Activated T-helper 9 cell treated with anti-CD3 and anti-CD28 coated beads, Interleukin-2, amount 50 U/mL, for 16 hours (primary cell): ENCODE measurements at places on chromosomes 7 and 10.

- no peak for DNase-seq
These were observed 308.6 kb upstream of the NRP1 start for GRCh38 chr10:33643042-33643441.

- DNase-seq: no peak
These were observed 135.5 kb downstream of the ZNF22 start for GRCh38 chr10:45136256-45136655.

DNA sequence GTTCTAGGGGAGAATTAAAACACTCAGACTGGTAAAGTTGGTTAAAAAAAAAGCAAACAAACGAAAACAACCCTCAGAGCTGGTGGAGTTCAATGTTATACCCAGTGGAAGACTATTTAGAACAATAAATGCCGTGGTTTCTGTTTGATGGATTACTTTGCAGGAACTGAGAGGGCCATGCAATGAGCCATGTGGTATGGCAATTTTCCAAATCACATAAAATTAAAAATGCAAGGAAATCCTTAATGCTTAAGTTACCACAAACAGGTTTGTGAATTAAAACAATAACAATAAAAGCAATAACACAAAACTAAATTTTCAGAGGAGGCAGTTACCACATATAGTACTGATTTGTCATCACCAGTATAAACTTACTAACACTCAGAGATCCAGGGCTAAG lies 96.9 kb downstream of the RTKN2 start:
- no peak for DNase-seq

- DNase-seq: no peak
These were observed 603.0 kb downstream of the PCDH15 start for GRCh38 chr10:54198051-54198450.

GRCh38 chr7:156845379-156846101 lies 47.4 kb downstream of the LMBR1 start:
- DNase-seq: no peak

DNA sequence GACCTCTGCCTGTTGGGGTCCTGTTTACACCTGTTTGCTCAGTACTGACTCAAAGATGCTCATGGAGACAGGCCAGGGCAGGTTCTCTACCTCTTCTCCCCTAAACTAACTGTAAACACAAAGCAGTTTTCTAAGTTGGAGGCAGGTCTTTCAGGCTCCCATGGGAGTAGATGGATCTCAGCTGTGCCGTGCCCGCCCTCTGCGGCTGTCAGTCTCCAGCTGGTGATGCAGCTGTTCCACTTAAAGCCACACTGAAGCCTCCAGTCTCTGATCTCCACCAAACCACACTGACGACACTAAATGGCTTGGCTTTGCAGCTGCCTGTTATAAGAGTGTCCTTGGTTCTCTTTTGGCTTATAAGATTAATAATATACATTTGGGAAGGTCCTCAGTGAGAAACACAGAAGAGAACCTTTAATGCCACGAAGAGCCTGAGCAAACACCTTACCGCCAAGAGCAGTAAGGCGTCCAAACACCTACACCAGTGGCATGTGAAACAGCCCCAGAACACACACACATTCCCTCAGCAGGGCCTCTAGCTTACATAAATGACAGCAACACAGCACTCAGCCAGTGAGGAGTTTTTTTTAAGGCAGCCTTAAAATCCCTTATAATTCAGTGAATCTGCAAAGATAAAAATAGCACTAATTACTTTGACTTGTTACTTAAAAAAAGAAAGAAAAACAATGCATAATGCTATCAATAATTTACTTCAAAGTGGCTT lies 60.4 kb upstream of the KCNIP2 start:
- no peak for DNase-seq

- DNase-seq: no peak
These were observed 32.6 kb downstream of the DUSP5 start for GRCh38 chr10:110530131-110530831.

- DNase-seq: no peak
These were observed 56.4 kb downstream of the STEAP1B start for GRCh38 chr7:22443370-22444180.

DNA sequence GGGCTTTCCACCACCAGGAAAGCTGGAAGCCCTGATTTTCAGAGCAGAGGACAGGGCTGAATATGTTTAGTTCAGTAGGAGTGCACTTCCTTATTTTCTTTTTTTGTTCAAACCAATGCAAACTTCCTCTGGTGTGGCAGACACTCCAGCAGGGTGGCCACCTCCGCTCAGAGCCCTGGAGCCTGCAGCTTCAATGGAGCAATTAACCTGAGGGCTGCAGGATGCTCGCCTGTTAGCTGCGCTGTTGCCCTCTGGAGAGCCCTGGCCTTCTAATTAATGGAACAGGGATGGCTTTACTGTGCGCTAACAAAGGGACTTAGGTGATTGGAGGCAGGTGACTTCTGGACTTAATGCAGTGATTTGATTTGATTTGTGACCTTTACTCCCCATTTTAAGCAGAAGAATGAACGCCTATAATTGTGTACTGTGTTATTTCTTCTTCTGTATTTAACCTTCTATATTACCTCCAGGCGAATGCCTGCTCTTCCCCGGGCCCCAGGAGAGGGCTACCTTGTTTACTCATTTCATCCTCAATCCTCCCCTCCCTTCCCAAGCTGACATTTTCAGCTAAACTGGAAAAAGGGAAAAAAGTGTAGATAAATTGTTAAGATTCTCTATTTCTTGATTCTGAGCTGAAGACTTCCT lies 123.0 kb upstream of the CTBP2 start:
- no peak for DNase-seq

DNA sequence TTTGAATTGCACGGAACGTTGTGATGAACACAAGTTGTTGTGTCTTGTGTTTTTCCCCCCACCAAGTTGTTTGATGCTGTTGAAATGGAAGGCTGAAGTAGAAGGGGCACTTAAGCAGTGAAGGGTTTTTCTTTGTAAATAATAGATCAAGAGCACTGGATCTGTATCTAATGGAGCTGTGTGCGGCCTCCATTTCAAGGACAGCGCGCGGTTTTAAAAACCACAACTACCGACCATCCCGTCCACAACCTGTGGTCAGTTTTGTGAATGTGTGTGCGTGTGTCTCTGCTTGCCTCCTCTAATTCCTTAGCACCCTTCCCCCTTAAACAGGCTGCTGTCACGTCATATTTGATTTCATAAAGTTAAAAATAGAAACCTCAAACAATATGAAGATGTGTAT lies 165.5 kb downstream of the TCF7L2 start:
- DNase-seq: no peak

GRCh38 chr7:116534790-116535189 lies 10.0 kb downstream of the CAV1 start:
- DNase-seq: no peak

- DNase-seq: no peak
These were observed 7.1 kb upstream of the PAX2 start for GRCh38 chr10:100738055-100738827.

DNA sequence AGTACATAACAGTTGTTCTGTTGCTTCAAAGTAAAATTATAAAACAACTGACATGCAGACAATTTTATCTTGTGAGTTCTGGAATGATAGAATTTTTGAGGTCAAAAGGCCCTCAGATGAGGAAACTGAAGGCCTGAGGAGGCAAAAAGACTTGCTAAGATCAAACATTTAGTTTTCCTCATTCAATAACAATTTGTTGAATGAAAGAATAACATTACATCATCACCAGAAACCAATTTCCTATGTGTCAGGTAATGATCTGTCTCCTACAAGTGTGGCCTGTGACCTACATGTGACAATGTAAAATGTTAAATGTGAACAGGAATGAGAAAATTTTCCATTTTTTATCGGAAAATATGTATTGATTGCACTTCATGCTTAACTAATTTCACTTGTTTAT lies 16.6 kb upstream of the ASB4 start:
- no peak for DNase-seq

DNA sequence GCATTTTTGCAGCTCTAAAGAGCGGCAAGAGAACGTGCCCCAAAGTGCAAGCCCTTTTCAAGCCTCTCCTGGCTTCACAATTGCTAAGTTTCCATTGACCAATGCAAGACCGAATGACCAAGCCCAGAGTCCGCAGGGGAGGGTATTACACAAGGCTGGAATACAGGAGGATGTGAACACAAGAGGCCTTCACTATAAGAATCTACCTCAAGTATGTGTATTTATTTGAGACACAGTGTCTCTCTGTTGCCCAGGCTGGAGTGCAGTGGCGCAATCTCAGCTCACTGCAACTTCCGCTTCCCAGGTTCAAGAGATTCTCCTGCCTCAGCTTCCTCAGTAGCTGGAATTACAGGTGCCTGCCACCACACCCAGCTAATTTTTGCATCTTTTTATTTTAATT lies 22.2 kb upstream of the TPST1 start:
- DNase-seq: no peak

DNA sequence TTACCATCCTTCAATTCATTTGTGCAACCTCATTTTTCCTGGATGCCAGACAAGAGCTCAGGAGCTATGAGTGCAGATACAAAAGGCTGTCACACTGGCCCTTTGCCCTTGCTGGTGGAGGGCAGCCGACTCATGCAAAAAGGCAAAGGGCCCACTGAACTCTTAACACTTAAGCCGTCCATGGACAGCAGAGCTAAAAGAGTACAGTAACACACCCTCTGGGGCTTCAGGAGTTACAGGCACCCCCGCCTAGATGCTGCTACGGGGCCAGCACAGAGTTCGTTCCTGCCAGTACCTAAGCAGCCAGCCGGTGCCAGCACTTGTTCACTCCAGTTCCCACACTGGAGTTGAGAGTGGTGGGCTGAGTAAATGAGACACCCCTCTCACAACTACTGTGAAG lies 69.9 kb upstream of the MRLN start:
- DNase-seq: no peak

GRCh38 chr7:93307131-93307660 lies 75.0 kb downstream of the VPS50 start:
- DNase-seq: no peak

GRCh38 chr7:157469181-157470016 lies 132.6 kb downstream of the DNAJB6 start:
- no peak for DNase-seq

GRCh38 chr7:49791088-49791741 lies 17.8 kb downstream of the VWC2 start:
- DNase-seq: no peak

DNA sequence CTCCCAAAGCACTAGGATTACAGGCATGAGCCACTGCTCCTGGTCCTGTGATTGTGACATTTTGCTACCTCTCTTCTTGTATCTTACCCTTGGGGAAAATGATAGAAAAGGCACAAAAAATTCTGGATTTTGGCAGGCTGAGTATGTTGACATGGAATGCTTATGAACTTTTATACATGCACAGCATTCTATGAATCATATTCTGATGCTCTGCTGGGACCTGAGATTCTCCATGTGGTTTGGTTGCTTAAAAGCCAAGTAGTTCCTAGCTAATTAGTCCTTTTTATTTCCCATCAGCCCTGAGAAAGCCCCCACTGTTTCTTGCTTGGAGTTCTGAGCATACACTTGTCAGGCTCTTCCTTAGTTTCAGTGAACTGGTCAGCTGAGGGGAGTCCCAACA lies 8.3 kb upstream of the KAZALD1 start:
- DNase-seq: no peak

- no peak for DNase-seq
These were observed 42.3 kb downstream of the JMJD1C start for GRCh38 chr10:63423494-63423893.

- DNase-seq: no peak
These were observed 71.5 kb upstream of the NANOS1 start for GRCh38 chr10:118957966-118958365.
